ENCODE measurements at places on chromosomes 5 and 9.

DNA sequence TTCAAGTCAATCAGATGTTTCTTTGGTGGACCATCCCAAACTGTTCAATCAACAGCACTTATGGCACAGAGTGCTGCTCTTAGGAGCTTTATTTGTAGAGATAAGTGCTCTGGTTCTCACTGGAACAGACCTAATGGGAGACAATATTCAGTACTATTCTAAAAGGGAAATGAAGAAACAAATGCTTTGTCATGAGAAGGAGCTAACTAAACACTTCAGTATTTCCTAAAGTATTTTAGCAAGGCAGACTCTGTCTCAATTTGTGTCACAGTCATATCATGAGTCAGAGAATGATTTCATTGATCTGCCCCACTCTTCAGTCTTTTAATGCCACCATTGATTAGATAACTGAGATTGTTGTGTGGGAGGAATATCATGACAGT lies 175.3 kb downstream of the SLF1 start:
- DNase-seq = no peak

DNA sequence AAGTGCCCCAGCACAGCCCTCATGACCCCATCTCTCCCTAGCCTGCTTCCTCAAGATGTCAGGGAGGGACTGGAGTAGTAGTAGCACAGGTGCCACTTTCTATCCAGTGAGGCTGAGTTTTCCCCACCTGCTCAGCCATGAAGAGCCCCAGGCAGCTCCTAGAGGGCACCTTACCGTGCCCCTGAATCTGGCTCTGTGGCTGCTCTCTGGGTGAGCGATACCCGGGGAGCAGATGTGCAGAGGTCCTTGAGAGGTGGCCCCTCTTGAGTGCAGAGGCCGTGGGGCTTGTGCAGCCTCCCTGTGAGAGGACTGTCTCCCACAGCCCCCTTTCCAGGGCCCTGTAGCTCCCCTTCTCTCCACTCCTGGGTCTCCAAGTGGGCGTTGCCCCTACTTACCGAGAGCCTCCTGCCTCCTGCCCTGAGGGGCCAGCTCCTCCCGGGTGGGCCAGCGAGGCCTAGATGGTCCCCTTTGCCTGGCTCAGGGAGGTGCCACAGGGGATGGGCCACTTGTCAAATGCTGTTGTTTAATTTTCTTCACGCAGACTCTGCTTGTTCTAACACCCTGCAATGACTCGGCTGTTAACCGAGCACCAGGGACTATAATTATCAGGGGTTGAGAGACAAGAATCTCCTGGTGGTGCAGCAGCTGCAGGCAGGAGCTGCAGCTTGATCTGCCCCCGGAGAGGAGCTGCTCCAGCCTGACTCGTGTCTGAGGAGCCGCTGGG lies 29.6 kb upstream of the PITX1 start:
- no peak for DNase-seq

- peak; percentile 60 for DNase-seq
These were observed 93.4 kb downstream of the KCNIP1 start for GRCh38 chr5:170597109-170597751.

DNA sequence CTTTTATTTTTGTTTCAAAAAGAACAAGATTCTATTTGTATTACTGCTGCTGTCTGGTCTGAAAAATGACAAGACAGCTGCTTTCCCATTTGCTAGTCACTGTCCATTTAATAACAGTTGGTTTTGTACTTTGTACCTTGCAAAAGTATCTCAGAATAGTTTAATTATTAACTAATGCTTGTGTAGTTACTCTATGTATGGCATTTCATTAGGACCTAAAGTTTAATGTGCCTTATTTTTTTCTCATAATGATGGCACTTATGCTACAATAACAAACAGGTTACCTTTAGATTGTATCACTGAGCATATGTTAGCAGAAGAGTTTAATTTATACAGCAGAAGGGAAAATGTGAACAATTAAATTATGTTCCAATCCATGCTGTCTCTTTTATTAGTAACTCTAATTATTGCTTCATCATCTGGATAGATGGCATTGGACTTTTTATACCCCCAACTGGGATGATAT lies 134.2 kb downstream of the CDH10 start:
- no peak for DNase-seq

DNA sequence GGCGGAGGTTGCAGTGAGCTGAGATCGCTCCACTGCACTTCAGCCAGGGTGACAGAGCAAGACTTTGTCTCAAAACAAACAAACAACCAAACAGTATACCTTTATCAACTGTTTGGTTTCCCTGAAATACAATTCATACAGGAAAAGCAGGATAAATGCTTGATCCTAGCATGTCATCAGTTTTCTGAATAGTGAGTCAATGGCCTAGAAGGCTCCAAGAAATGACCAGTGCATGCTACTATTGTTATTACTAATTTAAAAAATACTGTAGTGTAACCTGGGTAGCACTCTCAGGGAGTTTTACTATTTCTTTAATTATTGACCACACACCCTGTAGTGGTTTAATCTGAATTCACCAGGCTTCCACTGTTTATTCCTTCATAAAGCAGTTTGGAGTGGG lies 101.0 kb upstream of the PTPN3 start:
- no peak for DNase-seq

Measured in activated CD8-positive, alpha-beta memory T cell treated with anti-CD3 and anti-CD28 coated beads for 24 hours (primary cell).